ENCODE measurements at places on chromosomes 3 and 15. TPM values are rescaled to one million over a fixed set of nuclear protein-coding genes. Genes with fewer than 3 reads are reported as not detected.

DNA sequence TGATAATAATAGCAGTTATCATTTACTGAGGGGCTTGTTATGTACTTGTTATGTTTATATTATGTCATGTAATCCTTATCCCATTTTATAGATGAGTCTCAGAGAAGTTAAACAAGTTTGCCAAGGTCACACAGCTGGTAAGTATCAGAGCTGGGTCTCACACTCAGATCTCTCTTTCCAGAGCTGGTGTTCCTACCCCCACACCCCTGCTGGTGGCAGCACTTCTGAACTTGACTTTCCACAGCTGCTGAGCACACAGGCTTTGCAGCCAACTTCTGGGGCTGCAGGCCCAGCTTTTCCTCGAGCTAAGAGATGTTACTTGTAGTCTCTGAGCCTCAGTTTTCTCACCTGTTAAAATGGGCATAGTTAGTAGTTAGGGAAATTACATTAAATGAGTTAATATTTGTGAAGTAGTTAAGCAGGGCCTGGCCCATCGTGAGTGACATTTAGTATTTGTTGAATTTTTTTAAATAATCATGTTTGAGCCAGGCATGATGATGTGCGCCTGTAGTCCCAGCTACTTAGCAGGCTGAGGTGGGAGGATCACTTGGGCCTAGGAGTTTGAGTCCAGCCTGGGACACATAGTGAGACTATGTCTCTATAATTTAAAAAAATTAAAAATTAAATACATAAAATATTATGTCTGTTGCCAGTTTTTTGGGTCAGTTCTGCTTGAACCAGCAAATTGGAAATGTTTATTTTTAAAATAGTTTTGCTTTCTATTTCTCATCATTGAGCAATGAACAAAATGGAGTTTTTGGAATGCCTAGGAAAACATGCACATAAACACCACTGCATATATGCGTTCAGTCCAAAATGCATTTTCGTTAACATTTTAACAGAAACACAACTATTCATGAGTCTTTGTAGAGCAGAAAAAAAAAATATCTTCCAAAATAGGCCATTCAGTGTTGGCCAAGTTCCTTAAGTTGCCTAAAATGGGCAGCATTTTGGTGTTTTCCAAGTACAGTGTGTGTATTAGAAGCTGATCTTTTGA is 87.3 kb downstream of the SMAD6 start:
- peak; percentile 72 for DNase-seq

Gene CATSPER2
- 0.33 TPM for total RNA-seq

Gene SH2D7
- not detected for total RNA-seq

DNA sequence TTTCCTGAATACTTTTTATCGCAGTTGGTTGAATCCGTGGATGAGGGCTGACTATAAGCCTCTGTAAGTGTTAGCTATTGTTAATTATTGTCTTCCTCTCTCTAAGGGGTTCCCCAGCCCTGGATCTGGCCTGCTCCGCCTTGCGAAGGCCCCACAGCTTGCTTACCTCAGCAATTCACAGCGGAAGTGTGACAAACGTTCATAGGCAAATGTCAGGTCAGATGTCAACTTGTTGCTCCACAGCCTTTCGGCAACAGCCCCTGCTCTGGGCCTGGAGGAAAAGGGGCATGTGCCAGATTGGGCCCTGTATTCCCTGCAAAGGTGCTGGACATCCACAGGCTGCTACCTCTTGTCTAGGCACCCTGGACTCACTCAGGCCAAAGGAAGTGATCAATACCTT is 25.3 kb upstream of the CELF6 start:
- DNase-seq: no peak

Gene PLA2G4E
- total RNA-seq: not detected

Gene GPR160
- total RNA-seq: 11.2 TPM

DNA sequence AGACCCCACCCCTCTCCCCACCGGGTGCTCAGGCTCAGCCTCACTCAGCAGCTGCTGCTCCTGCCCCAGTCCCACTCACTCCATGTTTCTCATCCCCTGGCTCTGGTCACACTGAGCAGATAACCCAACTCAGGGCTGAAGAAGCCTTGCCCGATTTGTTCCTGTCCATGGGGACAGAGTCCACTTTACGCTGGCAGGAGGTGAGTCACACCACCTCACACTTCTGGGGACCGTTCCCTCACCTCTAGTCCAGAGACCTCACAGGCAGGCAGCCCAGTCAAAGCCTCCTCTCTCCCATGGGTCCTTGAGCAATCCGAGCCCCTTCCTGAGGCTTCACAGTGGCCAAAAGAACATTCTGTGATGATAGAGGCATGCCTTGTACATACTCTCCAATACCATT is 1.4 kb downstream of the CIDEC start:
- DNase-seq: no peak

Gene ST3GAL6
- total RNA-seq: 30.1 TPM

DNA sequence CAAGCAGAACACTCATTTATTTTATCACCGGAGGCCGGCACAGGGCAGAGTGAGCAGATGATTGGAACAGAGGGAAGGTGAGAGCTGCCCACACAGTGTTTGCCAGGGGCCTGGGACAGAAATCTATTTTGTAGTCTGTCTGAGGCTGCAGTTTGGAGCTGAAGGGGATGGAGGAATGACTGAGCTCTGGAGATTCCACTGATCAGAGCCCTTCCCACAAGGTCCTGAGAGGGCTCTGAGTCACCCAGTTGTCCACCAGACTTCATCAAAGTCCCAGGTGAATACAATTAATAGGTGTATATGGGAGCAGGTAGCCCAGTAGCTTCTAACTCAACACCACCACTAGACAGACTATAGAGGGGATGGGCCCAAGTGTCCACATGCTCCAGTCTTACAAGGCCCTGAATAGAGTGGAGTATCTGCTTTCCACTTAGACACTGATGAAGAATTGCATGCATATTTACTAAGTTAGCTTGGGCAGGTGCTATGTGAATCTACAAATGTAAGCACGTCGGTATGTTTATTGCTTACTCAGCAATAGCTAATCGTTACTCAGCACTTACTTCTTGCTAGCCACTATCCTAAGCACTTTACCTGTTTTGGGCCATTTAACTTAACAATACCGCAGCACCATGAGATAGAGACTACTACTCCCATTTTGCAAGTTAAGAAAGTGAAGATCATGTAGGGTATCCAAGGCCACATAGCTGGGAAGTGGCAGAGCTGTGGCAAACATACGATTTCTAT is 2.7 kb upstream of the STARD5 start:
- DNase-seq: no peak

DNA sequence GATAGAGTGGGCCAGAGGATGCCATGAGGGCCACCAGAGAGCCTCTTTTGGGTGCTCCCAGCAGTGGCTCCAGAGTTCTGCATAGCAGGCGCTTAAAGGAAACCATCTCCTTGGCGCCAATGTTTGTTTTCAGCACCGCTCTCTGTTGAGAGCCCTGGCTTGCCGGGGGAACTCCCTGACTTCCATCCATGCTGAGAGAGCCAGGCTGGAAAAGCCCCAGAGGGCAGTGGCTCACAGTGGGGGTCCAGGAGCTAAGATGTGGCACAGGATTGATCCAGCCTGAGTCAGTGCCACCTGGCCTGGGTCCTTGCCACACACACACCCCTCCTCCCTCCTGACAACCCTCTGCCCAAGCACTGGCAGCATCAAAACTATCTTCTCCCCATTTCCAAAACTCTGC is 50.4 kb upstream of the HACD2 start:
- no peak for DNase-seq

Gene GP9
- not detected for total RNA-seq

GRCh38 chr3:120425572-120426250 is 25.1 kb downstream of the FSTL1 start:
- no peak for DNase-seq

- peak; percentile 9 for DNase-seq
Observed at GRCh38 chr15:77064063-77064462, 6.8 kb downstream of the TSPAN3 start.

DNA sequence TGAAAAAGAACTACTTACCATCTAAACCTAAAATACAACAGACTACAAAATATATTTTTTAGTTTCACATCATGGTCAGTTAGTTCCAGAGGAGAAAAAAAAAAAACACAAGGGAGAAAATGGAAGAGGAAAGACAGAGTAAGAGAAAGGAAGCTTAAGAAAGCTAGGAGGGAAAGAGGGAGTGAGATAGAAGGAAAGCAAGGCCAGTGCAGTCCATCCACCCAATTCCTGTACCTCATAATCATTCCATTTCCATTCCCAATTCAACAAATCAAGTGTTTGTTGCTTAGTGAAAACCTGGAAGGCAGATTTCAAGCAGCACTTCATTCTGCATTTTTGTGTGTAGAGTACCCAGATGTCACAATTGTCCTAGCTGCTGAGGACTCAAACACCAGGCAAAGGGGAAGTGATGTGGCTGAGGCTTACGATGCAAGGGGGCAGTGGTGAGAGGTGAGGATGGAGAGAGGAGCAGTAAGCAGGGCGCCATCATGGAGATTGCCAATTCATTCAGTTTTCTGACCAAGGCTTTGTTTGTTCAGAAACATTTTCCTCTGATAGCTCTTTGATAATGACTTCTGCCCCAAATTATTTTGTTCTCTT is 83.6 kb upstream of the GSK3B start:
- DNase-seq: peak; percentile 22

GRCh38 chr3:15439476-15439875 is 12.1 kb downstream of the EAF1 start:
- peak; percentile 33 for DNase-seq

- no peak for DNase-seq
Observed at GRCh38 chr15:64026591-64026990, 19.7 kb downstream of the DAPK2 start.

DNA sequence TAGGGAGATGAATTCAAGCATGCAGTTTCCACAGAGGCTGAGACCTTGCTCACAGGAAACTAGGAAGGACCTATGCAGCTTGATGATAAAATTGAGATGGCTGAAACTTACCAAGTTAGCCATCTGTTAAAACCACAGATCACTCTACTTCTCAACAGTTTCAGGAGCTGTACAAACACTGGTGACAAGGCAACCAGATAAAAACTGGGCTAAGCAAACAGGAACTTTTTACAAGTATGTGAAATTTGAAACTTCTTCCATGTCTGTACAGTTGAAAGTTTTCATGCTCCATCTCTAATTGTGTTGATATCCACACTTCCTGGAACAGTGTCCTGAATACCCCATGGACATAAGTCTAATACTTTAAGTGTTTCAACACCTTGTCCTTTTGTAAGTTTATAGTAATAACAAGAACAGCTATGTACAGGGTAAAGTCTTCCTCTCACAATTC is 78.2 kb downstream of the FAIM start:
- DNase-seq: no peak

Measured in dermis blood vessel endothelial cell (primary cell).